ENCODE measurements at places on chromosomes 13 and 19.

GRCh38 chr13:93736081-93736480 lies 509.5 kb downstream of the GPC6 start:
- DNase-seq: no peak

- no peak for DNase-seq
These were observed 34.3 kb downstream of the COL4A1 start for GRCh38 chr13:110272651-110273050.

- DNase-seq: no peak
These were observed 18.5 kb upstream of the ATP11A start for GRCh38 chr13:112671359-112671758.

DNA sequence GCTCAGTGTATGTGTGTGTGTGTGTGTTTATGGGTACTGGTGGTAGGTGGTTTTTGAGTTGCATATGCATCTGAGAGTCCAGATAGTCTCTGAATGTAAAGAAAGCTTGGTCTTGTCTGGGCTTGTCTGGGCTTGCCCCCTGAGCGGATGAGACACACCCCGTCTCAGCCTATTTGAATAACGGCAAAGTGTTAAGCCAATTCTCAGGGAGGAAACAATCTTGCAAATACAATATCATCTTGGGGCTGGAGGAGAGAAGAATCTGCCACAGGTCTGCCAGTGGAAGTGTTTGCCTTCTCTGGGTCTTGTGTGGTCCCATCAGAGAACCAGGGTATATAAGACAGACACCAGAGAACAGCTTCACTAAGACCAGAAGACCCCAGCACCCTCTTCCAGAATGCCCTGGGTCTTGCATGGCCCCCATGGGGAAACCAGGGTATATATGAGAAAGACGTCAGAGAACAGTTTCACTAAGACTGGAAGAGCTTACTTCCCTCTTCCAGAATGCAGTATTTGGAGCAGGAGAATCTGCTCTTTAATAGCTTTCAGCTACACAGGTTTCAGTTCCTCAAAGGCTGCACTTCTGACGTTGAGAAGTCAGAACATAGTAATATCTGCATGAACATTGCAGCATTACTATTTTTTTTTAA lies 13.3 kb downstream of the CD70 start:
- DNase-seq: no peak

GRCh38 chr19:44278181-44278690 lies 18.6 kb downstream of the ZNF233 start:
- DNase-seq: no peak

GRCh38 chr19:33392341-33393285 lies 19.1 kb downstream of the CEBPG start:
- DNase-seq: no peak

DNA sequence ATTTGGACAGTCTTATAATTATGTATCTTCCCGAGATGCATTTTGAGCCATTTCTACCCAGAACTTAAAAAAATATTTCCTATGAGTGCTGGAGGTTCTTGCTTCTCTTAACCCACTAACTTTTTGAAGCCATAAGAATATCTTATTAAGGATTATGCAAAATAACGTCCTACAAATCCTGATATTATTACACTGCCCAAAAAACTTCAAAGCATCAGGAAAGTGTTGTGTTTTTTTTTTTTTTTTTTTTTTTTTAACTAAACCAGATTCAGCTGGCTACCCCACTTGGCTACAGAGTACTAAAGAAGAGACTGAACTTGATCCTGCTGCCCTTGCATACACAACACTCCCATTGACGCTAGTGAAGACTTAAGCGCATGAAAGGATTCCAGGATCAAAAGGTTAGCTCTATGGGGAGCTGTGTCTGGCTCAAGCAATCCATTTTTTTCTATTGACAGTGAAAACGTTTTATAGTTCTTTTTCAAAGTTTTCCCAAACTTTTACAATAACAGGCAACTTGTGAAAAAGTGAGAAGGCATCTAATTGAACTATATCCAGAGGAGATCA lies 141.4 kb downstream of the KCNRG start:
- no peak for DNase-seq

- no peak for DNase-seq
These were observed at the start of gene ACER1 for GRCh38 chr19:6333439-6333838. ACER1 (minus strand) TSS chr19:6333612; CDS start chr19:6333551, 61 bp downstream.

GRCh38 chr13:35675651-35676050 lies 199.2 kb upstream of the MAB21L1 start:
- no peak for DNase-seq

DNA sequence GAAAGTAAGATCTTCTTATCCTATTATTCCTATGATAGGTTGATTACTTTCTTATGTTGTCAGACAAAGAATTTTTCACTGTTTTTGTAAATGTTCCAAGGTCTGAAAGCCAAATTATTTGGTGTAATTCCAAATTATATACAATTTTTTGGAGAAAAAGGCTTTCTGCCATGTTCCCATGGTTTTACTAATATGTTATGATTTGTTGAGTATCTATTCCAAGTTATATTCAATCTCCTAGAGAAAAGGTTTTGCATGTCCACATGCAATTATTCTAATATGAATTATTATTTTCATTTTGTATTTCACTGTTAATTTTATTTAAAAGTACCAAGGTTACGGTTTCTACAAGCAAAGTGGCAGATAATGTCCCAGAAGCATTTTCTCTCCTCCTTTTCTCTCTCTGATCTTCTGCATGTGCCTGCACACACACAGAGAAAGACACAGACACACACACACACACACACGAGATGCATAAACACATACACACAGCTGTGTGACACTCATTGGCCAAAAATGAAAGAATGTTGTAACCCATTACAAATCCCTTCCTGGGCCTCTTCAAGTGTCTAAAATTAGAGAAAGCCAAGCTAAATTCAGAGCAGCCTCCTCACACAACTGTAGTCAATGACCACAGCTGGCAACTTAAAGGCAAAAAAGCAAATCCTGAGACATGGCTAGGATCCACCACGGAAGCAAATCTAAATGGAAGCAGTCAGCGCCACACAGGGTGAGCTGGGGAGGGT lies 621.0 kb downstream of the EFNB2 start:
- DNase-seq: no peak

GRCh38 chr19:48364598-48365348 lies 606 bp downstream of the SYNGR4 start:
- DNase-seq: no peak

DNA sequence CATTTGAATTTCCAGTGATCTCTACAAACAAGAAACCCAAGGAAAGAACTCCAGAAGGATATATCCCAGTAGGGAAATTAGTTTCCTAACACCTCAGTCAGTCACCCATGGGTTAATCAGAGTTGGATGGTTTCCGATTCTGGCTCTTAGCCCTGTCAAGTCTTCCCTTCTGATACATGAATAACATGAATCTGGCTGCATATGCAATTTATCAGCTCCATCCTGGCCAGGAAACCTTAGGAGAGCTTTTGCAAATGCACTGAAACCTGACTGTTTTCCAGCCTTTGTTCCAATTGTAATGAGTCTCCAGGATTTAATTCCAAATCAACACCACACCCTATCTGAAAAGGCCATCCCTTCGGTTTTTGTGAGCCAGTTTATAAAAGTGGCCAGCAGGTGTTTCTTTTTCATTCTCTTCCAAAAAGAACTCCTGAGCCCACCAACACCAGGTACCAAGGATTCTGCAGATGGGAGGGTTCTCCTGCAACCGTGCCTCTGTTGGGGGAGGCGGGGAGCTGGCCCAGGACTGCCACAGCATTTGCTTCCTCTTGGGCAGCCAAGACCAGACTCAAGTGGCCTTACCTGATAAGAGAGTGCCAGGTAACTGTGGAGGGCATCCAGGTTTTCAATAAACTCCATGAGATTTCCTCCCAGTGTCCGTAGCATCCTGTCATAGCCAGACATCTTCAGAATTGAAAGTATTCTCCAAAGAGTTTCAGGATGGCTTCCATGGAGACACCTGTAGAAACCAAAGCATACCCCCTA lies 77.5 kb downstream of the C13orf42 start:
- no peak for DNase-seq

- no peak for DNase-seq
These were observed 1069.5 kb downstream of the DIAPH3 start for GRCh38 chr13:59094181-59094580.

GRCh38 chr19:31286491-31286890 lies 62.7 kb downstream of the TSHZ3 start:
- no peak for DNase-seq

GRCh38 chr19:15318241-15318691 lies 14.1 kb downstream of the BRD4 start:
- DNase-seq: no peak

GRCh38 chr13:80123945-80124344 lies 217.0 kb downstream of the SPRY2 start:
- DNase-seq: no peak

DNA sequence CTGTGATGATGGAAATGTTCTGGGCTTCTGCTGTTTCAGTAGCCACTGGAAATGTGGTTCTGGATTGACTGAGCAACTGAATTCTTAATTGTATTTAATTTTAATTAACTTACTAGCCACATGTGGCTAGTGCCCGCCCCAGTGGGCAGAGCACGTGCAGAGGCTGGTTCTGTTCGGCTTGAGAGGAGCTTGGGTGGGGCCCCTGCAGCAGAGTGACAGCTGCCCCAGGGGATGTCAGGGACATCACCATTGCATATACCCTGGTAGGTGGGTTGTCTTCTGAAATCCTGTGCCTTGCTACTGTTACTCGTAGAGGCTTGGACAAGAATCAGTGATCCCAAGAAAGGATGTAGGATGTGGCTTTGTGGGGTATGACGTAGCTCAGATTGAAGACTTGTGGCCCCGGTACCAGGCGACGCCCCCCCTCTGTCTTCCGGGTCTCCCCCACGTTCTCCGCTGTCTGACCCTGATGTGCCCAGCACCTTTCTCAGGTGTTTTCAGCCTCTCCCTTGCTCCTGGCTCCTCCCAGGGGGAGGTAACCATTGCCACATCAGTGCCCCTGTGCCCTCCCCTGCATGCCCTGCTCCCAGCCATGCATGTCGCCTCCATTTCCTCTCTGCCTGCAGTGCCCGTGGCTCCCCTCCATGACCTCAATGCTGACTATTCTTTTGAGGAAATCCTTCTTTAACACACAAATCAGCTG lies 102.6 kb upstream of the RNF113B start:
- DNase-seq: no peak

DNA sequence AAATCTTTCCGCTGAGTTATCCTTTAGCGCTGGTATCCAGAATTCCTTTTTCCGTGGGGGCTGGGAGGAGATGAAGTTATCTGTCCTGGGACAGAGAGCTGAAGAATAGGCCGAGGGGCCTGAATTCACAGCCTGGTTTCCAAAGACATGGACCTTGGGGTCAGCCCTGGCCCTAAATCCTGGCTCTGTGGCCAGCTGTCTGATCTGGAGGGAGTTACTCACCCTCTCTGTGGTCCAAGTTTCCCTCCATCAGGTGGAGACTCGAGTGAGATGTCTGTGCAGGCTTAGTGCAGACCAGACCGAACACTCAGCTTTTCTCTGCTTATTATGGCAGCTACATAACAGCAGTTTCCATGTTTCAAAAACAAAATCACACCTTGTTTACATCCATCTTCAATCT lies 59.6 kb downstream of the CDADC1 start:
- DNase-seq: no peak

- no peak for DNase-seq
These were observed 370.4 kb upstream of the NBEA start for GRCh38 chr13:34571716-34572115.

- peak; percentile 1 for DNase-seq
These were observed 546 bp downstream of the TBC1D4 start for GRCh38 chr13:75481176-75482069.
